ENCODE measurements at places on chromosomes 2 and 18.

DNA sequence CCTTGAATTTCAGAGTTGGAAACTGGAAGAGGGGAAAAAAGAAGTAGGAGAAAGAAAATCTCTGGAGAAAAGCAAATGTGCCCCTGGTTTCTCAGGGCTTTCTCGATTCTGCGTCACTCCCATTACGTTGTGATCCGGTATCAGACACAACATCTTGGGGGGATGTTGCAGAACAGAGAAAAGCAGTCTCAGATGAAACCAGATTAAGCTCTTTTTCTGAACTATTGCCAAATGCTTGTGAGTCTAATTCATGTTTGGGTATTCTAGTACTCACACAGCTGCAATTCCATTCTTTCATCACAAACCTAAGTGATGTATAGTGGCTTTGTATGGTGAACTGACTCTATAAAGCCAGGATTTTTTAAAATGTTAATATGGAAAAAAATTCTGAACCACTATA, 233.2 kb downstream of the TCF4 start:
- DNase-seq, result no peak

- DNase-seq, result no peak
These were observed 453 bp downstream of the CABLES1 start for GRCh38 chr18:23135550-23136325.

DNA sequence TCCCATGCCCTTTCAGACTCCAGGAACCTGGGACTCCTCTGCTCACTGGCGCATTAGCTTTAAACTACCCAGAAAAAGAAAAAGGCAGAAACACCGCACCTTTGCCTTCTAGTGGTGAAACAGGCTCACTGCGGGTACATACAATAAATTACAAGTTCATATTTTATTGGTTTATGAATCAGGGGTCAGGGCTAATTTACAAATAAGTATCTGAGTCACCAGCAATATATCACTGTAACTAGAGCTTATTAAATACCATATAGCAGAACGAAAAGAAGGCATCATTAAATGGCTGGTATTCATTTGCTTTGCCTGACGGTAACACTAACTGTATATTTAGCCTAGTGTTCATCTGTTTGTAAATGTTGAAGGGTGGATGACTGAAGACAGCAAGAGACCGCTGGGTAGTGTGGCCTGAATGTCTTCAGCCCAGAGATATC, 26.9 kb upstream of the DTNB start:
- DNase-seq, result no peak

DNA sequence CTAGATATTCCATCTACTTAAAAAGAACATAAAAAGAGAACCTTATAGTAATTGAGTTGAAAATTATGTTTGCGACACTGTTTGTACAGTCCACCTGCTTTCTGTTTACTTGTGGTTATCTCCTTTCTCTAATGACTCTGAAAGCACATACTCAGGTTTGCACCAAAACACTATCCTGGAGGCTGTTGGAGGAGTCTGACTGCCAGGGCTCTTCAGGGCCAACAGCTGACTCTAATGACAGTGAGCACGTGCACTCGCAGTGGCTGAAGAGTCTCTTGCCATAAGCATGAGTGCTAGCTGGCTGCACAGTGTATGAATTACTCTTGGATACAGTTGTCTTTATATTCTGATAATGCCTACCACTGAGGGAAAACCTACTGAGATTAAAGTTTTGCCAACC, 16.7 kb upstream of the GLS start:
- DNase-seq, result no peak

DNA sequence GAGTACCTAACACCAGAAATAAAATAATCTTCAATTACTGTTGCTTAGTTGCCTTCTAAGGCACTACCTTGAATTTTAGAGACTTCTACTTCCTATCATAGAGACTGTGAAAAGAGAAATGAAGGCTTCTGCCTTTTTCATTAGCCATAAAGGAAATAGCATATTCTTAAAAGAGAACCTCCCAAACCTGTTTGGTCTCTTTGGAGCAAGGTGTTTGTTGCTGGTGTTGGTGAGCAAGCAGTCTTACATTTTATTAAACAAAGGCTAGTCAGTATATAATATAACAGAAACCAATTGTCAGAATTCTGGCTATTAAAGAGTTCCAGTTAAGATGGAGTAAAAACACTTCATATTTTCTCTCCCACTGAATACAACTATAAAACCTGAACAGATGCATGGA, 116.4 kb downstream of the TAF4B start:
- no peak for DNase-seq

- DNase-seq, result no peak
These were observed 94.3 kb downstream of the SEPTIN10 start for GRCh38 chr2:109519513-109519912.

DNA sequence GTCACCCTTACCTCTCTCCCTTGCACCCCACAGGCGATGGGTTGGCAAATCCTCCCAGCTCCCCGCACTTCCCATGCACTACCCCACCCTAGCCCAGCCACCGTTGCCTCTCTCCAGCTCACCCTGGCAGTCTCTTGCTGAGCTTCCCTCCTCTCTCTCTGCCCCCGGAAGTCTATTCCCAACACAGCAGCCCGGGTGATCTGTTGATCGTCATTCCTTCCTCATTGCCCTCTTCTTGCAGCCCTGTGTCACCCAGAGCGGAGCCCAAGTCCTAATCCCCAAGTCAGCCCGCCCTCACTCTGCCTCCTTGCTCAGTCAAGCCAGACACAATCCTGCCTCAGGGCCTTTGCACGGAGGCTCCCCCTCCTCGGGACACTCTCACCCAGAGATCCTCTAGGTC, 55.2 kb downstream of the CIB4 start:
- DNase-seq, result no peak

DNA sequence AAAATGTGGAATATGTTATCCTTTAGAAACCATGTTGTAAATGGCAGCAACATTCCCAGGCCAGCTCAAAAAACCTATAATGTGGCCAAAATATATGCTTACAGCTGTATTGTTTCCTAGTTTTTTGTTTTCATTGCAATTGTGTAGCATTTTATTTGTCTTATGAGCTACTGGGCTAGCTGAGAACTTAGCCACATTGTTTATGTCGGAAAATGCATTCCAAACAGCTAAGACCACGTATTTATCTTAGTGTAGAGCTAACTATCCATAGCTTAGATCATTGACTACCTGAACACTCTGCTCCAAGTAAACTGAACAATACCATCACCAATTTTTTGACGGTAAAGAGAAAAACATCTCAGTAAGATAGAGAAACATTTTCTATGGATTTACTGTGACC, 38.4 kb downstream of the METAP1D start:
- no peak for DNase-seq

DNA sequence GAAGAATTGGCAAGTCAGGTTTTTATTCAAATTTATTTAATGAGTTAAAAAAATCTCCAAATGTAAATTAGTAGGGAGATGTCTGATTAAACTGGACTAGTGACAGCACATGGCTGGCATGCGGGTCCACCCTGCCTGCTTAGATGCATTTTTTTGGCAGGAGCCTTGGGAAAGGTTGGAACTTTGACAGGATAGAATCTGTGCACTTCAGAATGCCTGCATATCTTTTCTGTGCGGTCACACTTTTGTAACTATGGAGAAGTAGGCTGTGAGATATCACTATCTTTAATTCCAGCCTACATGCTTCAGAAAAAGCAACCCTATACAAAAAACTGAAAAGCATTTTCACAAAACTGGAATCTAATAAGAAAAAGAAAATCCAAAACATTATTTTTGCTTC, 317.8 kb downstream of the MBD2 start:
- DNase-seq, result peak; percentile 36

DNA sequence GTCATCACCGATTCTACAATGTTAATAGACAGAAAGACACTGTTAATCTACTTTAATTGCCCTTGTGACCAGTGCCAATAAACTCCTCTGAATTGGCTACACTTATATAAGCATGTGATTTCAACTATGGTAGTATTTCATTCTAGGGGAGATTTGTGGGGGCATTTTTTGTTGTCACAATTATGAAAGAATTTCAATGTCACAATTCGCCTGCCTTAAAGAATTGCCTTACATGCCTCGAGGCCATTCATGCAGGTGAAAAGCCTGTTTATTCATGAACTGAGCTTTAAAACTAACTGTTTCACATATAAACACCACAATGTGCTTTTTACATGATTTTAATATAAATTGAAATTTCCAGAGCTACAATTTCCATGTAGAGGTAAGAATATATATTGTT, 162.8 kb downstream of the GCA start:
- no peak for DNase-seq

DNA sequence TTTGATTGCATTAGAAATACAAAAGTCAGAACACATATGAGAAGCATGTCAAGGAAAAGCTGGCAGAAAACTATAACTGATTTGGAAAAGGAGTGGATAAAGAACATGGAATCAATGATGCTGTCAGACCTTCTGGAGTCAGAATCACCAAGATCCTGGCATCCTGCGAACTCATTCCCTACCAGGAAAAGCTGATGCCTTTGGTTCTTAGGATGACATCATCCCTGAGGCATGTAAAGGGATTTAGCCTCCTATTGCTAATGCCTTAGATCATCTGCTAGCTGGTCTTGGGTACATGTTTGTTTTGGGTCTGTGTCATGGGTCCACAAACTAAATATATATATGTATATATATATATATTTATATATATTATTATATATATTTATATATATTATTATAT, 680.7 kb downstream of the EPHA4 start:
- peak; percentile 67 for DNase-seq

DNA sequence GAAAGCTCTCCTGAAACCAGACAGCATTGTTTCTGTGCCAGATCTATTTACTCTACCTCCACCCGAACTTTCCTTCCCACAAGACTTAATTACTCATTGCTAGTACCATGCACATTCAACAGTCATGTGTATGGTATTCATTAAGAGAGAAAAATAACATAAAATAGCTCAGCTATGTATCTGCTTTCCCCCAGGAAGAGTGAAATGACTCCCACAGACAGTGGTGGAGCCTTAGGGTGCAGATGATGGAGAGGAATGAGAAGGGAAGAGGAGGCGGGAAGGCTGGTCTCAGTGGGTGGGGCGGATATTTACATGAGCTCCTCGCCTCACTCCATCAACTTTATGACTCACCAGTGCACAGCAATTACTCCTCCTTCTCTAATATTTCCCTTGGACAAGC, 724.5 kb downstream of the EPHA4 start:
- DNase-seq, result peak; percentile 53

GRCh38 chr2:174338147-174338605, 3.4 kb downstream of the SP9 start:
- DNase-seq, result no peak

- DNase-seq, result no peak
These were observed 2.8 kb upstream of the GRHL1 start for GRCh38 chr2:9948721-9949120.

DNA sequence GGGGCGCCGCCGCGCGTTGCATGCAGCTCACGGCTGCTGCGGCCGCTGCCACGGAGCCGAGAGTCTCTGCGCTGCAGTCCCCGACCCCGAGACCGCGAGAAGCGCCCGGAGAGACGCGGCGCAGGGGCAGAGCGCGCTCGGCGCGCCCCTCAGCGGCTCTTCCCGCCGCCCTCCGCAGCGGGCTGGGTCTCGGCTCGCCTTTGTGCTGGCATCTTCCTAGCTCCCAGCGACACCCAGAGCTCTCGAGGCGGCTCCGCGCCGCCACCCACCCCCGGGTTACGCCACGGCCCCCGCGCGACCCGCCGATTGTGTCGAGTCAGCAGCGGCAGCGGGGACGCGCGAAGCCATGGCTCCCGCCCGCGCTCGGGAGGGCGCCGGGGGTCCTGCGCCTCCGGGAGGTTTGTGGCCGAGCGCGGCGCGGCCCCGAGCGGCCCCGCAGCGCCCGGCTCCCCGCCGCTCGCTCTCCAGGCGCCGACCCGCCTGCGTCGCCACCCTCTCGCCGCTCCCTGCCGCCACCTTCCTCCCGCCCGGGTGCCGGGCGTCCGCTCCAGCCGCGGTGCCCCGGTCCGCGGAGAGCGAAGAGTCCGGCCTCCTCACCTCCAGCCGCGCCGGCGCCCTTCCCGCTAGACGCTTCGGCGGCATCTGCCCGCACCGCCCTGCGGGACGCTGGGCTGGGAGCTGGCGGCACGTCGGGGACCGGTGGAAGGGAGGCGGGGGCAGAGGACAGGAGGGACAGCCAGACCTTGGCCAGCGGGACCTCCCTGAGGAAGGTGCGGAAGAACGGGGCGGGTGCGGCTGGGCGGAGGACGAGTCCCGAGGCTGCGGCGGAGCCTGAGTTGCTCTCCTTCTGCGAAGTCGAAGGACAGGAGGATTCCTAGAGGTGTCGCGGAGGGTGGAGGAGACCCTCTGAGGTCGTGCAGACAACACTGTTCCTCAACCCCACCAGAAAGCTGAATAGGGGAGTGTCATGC, 46.3 kb upstream of the CCDC150 start:
- DNase-seq, result no peak

DNA sequence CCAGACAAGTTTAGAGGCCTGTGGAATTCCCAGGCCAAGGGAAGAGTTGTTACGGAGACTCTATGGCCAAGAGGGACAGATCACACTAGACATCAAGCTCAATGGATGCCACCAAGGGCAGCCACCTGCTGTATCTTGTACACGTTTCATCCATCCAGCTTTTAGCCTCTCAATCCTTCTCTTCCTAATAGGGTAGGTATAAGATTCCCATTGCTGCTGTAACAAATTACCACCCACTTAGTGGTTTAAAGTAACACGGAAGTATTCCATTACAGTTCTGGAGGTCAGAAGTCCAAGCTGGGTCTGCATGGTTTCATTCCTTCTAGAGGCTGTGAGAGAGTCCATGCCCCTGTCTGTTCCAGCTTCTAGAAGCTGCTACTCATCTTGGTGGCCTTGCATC, 87.8 kb downstream of the GBX2 start:
- DNase-seq, result no peak

- DNase-seq, result peak; percentile 31
These were observed 347.4 kb downstream of the PARD3B start for GRCh38 chr2:204892506-204893255.

- DNase-seq, result no peak
These were observed 667.6 kb upstream of the ACVR2A start for GRCh38 chr2:147177071-147177857.

- no peak for DNase-seq
These were observed 162.7 kb downstream of the PKP4 start for GRCh38 chr2:158619496-158619895.

DNA sequence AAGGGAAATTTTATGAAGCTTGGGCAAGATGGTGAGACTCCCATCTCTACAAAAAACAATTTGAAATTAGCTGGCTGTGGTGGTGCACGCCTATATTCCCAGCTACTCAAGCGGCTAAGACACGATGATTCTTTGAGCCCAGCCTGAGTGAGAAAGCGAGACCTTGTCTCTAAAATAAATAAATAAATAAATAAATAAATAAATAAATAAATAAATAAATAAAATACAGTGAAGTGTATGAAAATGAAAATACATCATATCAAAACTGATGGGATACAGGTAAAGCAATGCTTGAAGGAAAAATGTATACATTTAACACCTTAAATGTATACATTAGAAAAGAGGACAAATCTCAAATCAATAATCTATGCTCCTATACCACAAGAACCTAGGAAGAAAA, 15.7 kb downstream of the EXOC6B start:
- no peak for DNase-seq

GRCh38 chr18:46663539-46663938, 6.5 kb upstream of the LOXHD1 start:
- no peak for DNase-seq

- DNase-seq, result no peak
These were observed 283.1 kb downstream of the TDRD15 start for GRCh38 chr2:21406911-21407310.

Data from HS-27A (cell line).